CD8-positive, alpha-beta memory T cell (primary cell): ENCODE measurements at places on chromosomes 1 and 21.
A peak's percentile ranks its signal among the peaks of the same experiment; 100 is the strongest.

- DNase-seq: no peak
Observed at GRCh38 chr21:33864150-33864549, 51.5 kb downstream of the ATP5PO start.

DNA sequence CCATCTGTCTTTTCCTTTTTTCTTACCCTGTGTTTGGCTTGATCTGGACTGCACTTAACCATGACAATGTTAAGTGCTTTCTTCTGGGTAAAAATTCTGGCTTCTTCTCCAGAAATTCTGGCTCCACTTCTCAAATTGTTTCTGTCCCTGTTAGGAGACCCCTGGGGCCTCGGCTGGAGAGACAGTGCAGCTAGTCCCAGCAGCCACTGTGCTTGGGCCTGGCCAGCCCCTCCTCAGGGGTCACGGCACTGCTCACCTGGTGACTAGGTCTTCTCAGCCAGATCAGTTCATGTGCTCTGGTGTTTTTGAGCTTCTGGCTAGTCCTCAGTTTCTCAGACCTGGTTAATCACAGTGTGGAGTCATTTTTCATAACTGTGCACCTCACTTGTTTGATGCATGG is 72.4 kb downstream of the ADARB1 start:
- DNase-seq: no peak

- DNase-seq: no peak
Observed at GRCh38 chr1:27787895-27788294, 14.9 kb downstream of the STX12 start.

GRCh38 chr1:179779645-179780272 is 36.7 kb downstream of the FAM163A start:
- no peak for DNase-seq

DNA sequence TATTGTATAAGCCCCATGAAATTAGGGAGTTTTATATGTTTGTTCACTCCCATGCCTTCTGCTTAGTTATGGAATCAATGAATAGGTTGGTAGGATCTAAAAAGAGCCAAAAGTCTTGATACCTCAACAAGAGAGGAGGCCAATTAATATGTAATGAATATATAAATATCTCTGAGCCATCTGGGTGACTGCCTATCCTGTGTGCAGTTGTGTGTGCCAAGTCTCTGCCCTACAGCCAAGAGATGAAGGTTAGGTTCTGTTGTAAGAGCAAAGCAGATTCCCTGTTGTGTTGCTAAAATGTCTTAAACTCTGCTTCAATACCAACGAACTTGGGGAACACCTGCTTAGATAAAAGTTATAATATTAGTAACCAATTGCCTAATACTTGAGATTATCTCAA is 61.8 kb upstream of the GORAB start:
- DNase-seq: no peak

DNA sequence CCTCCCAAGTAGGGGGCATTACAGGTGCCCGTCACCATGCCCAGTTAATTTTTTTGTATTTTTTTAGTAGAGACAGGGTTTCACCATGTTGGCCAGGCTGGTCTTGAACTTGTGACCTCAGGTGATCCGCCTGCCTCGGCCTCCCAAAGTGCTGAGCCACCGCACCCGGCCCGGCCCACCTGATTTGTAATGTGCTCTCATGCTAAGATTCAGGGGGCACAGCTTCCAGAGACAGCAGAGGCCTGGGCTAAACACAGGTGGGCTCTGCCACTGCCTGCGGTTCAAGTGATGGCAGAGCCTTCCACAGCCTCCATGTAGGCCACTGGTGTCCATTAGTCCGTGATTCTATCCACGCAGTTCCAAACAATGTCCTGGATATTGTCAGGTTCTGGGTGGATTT is 98.4 kb downstream of the PDE9A start:
- DNase-seq: no peak

GRCh38 chr1:35883635-35884101 is 659 bp downstream of the AGO1 start:
- peak; percentile 37 for DNase-seq
